Activated T-cell treated with anti-CD3 and anti-CD28 coated beads, Interleukin-2, amount 50 U/mL, for 72 hours (primary cell): ENCODE measurements at places on chromosomes 4 and X.

GRCh38 chrX:8981723-8982122 is 52.2 kb downstream of the FAM9B start:
- DNase-seq = peak; percentile 26

DNA sequence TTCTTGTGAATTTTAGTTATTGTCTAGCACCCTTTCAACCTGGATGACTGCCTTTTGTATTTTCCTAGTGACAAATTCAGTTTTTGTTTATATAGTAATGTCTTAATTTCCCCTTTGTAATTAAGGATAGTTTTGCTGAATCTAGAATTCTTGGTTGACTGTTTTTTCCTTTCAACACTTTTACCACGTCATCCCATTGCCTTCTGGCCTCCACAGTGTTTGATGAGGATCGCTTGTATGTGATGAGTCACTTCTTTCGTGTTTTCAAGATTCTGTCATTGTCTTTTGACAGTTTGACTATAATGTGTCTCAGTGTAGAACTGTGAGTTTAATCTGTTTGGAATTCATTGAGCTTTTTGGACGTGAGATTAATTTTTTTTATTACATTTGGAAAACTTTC is 30.1 kb downstream of the KDM6A start:
- DNase-seq = peak; percentile 45

GRCh38 chr4:111480510-111480909 is 664.7 kb upstream of the FAM241A start:
- DNase-seq = no peak

GRCh38 chrX:133994576-133994975 is 9.2 kb upstream of the GPC3 start:
- no peak for DNase-seq

GRCh38 chrX:68438575-68438974 is 5.3 kb upstream of the OPHN1 start:
- no peak for DNase-seq

GRCh38 chrX:97529536-97530200 is 646.0 kb downstream of the RPA4 start:
- DNase-seq = no peak

DNA sequence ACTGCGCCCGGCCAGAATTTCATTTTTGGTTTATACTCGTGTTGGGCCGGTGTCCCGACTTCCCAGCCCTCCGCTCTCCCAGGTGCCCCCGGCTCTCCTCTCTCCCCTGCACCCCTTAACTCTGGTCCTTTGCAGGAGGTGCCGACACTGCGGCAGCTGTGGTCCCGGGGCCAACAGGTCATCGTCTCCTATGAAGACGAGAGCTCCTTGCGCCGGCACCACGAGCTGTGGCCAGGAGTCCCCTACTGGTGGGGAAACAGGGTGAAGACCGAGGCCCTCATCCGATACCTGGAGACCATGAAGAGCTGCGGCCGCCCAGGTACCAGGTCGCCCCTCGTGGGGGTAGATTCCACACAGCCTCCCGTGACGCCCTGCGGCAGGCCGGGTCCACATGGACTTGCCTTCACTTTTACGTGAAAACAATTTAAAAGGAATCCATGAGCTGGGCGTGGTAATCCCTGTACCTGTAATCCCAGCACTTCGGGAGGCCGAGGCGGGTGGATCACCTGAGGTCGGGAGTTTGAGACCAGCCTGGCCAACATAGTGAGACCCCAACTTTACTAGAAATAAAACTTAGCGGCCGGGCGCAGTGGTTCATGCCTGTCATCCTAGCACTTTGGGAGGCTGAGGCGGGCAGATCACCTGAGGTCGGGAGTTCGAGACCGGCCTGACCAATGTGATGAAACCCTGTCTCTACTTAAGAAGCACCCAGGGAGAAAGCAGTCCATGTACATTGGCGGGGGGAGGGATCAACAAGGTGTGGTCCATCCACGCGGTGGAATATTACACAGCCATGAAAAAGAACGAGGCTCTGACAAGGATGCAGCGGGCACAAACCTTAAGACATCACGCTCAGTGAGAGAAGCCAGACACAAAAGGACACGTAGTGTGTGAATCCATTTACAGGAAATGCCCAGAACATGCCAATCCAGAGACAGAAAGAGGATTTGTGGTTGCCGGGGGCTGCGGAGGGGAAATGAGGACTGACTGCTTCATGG is 12.0 kb downstream of the PLCXD1 start:
- no peak for DNase-seq

GRCh38 chrX:155864655-155865054 is 16.5 kb upstream of the VAMP7 start:
- no peak for DNase-seq

DNA sequence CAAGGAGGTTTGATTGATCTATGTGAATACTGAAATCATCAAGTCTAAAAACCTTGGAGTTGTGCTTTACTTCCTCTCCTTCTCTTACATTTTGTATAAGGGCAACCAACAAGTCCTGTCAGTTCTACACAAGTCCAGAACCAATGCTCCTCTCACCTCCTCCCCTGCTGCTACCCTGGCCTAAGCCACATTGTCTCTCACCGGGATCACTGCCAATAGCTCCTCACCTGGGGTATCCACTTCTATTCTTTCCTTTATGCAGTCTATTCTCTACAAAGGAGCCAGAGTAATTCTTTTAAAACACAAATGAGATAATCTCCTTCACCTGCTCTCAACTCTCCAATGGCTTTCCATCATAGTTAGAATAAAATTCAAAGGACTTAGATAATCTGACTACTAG is 13.3 kb upstream of the ARHGEF6 start:
- no peak for DNase-seq

DNA sequence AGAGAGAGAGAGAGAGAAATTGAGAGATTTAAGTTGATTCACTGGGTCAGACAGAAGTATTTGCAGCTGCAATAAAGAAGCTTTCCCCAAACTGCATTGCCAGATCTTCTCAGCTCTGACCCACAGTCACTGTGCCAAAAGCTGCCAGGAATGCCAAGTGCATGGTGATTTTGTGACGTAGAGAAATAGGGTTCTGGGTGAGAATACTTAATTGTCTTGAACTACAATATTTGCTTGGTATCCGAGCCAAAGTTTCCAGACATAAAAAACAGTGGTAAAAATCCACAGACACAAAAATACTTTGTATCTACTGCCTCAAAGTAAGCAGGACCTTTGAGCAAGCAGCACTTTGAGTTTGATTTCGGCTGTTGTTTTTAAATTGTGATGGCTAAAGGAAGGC is 331.1 kb downstream of the GRID2 start:
- no peak for DNase-seq

DNA sequence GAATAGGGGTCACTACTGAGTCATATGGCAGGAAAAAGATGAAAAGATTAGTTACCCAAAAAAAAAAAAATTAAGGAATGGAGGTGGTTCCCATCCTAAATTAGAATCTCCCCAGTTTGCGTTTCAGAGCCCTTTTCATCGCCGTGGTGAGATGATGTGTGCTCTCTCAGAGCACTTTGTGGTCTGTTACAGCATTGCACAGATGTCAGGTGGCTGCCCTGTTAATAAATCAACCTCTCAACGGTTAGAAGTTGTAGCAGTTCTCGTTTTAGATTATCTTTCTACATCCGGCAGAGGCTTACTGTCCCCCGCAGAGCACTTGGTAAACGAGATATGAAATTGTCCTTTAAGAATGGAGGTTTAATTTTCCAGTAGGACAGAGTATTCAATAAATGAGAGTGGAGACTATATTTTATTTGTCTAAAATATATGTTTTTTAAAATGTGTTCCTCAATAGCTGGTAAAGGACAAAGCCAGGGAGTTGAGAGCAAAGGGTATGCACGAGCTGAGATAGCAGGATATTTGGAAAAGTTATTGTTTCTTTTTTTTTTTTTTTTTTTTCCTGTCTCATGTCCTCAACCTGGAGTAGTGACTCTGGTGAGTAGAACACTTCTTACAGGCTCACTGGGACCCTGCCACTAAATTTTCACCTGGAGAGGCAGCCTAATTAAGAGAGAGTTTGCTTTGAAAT is 26.9 kb downstream of the AFF1 start:
- peak; percentile 16 for DNase-seq

DNA sequence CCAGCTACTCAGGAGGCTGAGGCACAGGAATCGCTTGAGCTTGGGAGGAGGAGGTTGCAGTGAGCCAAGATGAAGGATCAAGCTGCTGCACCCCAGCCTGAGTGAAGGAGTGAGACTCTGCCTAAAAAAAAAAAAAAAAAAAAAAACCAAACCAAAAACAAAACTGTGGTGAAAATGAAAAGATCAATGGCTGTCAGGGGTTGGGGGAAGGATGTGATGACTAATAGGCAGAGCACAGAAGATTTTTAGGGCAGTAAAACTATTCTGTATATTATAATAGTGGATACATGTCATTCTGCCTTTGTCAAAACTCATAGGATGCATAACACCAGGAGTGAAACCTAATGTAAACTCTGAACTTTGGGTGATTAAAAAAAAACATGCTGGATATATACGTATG is 69.9 kb upstream of the ELOVL6 start:
- DNase-seq = no peak

DNA sequence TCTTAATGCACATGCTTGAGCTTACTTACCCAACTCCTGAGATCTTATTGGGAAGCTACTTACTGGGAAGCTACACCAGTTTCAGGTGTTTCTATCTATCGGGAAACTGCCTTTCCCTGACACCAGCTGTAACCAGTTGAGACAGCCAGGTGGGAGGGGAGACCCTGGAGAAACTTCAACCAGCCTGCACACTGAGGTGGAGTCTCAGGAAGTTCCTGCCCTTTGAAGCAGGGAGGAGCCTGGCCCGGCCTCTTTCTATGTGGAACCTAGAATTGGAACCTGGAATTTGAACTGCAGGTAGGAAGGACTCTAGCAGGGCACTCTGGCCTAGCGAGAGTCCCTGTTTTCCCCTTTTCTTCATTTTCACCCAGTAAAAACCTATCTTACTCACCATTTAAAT is 425.8 kb upstream of the PABPC4L start:
- no peak for DNase-seq

GRCh38 chr4:54276641-54277430 is 47.7 kb downstream of the PDGFRA start:
- no peak for DNase-seq

DNA sequence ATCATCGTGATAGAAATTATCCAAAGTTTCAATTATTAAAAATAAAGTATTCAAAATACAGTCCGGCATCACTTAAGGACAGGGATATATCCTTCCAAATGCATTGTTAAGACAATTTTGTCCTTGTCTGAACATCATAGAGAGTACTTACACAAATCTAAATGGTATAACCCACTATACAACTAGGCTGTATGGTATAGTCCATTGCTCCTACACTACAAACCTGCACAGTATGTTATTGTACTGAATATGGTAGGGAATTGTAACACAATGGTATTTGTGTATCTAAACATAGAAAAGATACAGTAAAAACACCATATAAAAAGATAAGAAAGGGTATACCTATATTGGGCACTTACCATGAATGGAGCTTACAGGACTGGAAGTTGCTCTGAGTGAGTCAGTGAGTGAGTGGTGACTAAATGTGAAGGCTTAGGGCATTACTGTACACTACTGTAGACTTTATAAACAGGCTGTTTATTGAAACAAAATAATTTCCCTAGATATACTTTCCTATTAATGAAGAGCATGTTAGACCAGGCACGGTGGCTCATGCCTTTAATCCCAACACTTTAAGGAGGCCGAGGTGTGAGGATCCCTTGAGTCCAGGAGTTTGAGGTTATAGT is 44.8 kb upstream of the PTPN13 start:
- no peak for DNase-seq

GRCh38 chr4:112296949-112297880 is at the start of gene ALPK1:
Gene ALPK1, plus strand, starts transcription at chr4:112297369.
- no peak for DNase-seq

DNA sequence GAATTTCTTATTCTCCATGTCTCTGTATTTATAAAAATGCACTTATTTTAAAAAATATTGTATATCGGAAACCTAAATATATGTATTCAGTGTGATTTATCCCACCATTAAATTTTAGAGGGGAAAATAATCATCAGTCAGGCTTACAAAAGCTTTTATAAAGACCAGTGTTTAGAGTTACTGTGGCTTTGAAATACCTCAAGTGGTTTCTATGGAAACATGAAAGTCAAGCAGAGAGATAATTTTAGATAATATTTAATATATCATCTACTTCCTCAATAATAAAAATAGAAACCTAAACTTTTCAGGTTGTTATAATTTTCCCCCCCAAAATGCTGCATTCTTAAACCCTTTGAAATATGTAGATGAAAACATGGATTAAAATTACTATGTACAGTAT is 332.9 kb upstream of the PITX2 start:
- no peak for DNase-seq

- no peak for DNase-seq
These were observed 69.9 kb upstream of the FBXW7 start for GRCh38 chr4:152605641-152606335.

DNA sequence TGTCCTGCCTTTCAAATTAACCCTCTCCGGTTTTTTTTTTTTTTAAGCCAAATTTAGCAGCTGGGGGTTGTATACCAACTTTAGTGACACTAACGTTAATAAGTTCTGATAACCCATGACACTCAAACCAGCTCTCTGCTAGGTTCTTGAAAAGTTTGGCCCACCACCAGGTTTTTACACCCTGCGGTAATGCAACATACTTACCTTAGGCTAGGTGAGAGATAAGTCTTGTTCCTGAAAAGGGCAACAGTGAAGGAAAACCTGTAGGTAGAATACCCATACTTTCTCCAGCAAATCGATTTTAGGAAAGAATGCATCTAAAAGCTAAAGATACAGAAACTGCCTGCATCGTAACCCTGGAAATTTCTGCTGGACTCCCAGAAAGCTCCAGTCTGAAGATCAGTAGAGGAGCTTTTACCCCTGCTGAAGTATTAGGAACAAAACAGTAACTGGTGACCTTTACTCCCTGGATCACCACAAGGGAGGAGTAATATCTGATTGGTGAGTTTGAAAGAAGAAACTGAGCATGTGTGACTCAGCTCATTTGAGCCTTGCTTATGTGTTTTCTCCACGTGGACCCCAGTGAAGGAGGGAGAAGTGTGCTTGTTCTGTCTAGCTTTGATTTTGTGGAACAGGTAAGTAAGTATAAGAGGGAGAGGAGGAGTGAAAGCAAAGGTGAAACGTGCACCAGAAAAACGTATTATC is 34.4 kb upstream of the COX18 start:
- DNase-seq = no peak

- no peak for DNase-seq
These were observed 28.1 kb downstream of the INPP4B start for GRCh38 chr4:142818031-142818430.

DNA sequence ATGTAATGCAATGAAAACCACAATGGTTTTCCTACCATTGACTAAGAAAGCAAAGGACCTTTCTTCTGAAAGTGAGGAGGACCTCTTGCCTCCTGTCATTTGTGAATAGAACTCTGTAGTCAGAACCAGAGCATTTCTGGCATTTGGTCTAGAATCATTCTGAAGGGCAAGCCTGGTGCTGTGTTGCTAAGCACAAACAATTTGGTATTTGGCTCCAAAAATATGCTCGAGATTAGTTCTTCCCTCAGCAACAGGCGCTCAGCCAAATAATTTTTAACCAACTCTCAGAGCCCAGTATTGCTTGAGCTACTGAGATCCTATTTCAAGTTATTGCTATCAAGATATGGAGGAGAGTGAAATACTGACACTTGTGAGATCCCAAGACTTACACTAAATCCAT is 71.0 kb downstream of the SNCA start:
- no peak for DNase-seq
